Fibroblast of skin of back (primary cell): ENCODE measurements at places on chromosomes 12 and 14.

DNA sequence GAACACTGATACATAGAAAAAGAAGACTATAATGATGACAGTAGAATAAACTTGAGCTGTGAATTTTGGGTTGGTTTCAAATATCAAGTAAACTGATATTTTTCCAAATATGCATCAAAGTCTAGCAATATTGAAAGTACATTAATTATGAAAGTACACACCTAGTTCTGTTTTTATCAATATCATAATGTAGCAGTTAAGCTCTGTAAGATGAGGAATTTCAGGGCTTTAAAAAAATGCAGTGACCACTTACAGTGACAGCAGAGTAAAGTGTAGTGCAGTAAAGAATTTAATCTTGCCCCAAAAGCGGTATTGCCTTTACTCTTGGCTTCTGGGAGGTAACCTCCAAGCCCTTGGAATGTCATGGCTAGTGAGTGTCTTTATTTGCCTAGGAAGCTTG is 102.9 kb upstream of the ABCD2 start:
- DNase-seq = no peak

GRCh38 chr14:86596024-86596423 is 1066.1 kb downstream of the FLRT2 start:
- no peak for DNase-seq

- DNase-seq = no peak
Observed at GRCh38 chr12:12810553-12811021, 2.6 kb upstream of the DDX47 start.

GRCh38 chr12:81141217-81141616 is 63.3 kb downstream of the ACSS3 start:
- no peak for DNase-seq

- DNase-seq = no peak
Observed at GRCh38 chr14:95577870-95578269, 43.0 kb downstream of the GLRX5 start.

DNA sequence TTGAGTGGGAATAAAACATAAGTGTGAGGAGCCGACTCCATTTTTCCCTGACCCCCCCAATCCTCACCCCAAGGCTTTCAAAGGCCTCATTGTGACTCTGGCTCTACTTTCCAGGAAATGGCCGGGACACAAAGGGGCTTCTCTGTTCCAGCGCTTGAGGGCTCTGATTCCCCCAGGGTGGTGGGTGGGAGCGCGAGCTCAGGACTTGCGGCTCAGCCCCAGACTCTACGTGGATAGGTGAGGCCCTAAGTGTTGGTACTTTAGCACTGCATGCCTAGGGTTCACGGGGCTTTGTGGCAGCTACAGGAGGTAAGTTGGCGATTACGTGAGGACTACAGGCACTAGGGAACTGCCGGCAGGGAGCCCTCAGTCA is 553 bp downstream of the CNPY2 start:
- peak; percentile 11 for DNase-seq

DNA sequence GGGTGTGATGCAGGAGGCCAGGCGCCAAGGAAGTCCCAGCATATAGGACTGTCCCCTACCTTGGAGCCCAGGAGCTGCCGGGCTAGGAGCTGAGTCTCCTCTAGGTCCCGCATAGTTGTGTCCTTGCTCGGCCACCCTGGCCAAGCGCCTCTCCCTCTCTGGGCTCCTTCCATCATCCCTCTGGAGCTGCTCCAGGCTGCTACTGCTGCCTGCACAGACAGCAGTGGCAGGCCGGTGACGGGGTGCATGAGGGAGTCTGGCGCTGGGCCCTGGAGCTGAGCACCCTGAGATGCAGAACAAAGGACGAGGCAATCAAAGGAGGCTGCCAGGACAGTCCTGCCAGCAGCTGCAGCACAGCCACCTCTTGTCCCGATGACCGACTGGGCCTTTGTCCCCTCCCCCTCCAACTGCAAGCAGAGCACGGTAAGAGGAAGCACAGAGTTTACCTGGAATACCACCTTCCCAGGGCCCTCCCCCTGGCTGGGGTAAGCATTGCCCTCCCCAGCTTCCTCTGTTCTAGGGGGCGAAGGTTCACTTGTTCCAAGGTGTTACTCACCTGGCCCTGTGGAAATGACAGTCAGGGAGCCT is 10.4 kb downstream of the DTX1 start:
- DNase-seq = no peak

DNA sequence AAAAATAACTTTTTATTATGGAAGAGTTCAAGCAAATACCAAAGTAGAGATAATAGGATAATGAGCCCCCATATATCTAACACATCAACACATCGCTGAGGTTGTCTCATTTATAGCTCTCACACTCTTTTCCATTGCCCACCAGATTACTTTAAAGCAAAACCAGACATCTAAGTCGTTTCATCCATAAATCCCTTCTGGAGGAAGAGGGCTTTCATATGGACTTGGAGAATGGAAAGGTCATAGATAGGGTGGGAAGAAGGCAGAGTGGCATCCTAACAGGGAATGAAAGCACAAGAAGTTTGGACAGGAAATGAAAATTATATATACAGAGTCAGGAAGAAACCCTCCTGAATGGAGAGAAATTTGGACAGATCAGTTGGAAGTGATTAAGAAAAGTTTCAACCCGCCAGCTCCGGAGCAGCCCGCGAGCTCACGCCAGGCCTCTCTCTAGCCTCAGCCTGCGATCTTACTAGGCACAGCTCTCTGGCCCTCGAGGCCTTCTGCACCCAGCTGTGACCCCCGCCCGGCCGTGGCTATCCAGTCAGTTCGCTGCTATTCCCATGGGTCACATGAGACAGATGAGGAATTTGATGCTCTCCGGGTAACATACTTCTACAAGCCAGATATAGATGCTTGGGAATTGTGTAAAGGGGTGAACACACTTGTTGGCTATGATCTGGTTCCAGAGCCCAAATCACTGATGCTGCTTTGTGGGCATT is 48.4 kb upstream of the NID2 start:
- peak; percentile 81 for DNase-seq

- DNase-seq = no peak
Observed at GRCh38 chr14:89651805-89652204, 234.8 kb upstream of the FOXN3 start.

DNA sequence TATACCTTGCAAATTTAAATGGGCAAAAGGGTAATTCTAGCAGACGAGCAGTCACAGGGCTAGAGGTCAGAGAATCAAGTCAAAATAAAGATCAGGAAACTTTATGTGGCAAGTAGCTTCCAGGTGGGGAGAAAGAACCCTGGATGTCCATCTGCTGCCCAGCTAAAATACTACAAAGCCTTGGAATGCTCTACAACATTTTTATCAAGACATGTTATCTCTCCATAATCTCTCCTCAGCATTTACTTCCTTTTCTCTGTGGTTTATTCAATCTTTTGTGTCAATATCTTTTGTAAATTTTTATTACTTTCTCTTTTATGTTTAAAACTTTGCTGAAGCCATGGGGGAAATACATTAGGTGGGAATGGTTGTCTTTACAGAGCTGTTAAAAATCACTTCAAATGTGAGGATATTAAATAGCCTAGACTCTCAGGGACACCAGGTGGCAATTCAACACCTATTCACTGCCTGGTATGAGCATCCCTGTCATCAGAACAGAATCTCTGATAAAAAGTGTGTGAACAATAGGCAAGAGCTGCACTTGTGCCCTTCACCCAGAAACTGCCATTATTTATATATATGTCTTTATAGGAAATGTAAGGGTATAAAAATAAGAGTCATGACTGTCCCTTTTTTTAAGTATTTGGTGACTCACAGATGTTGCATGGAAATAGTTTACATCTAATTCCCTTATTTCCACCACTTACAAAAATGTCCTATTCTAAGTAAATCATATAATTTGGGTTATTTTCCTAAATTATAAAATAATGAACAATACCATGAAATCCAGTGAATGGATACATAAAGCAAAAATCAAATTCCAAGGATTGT is 152.9 kb downstream of the EPS8 start:
- peak; percentile 61 for DNase-seq

- DNase-seq = no peak
Observed at GRCh38 chr12:94799136-94799535, 148.8 kb upstream of the TMCC3 start.

DNA sequence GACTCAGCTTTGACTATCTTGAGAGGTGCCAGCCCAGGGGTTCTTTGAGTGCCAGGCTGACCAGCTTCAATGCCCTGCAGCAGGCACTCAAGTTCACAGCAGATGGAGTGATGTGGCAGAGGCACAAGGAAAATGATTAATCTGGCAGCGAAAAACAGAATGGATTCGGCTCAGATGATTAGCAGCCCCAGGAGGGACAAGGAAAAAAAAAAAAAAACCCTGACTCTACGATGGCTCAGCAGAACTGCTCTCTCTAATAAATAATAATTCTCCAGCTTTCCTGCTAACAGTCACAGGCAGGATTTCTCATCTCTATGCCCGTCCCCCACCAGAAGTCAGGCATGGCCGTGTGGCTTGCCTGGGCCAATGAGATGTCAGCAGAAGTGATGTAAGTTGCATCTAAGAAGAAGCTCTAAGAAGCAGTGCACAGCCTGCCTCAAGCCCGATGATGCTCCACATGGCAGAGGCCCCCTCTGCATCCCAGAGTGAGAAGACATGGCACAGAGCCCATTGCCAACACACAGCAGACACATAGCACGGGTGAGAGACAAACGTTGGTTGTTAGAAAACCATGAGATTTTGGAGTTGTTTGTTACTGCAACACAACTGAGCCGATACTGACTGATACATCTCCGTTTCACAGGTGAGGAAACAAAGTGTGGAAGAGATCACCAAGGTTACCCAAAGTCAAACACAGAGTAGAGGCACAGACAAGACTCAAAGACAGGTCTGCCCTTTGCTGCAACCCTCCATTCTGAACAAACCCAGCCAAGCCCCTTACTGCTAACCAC is 111.0 kb downstream of the SCARB1 start:
- peak; percentile 56 for DNase-seq

DNA sequence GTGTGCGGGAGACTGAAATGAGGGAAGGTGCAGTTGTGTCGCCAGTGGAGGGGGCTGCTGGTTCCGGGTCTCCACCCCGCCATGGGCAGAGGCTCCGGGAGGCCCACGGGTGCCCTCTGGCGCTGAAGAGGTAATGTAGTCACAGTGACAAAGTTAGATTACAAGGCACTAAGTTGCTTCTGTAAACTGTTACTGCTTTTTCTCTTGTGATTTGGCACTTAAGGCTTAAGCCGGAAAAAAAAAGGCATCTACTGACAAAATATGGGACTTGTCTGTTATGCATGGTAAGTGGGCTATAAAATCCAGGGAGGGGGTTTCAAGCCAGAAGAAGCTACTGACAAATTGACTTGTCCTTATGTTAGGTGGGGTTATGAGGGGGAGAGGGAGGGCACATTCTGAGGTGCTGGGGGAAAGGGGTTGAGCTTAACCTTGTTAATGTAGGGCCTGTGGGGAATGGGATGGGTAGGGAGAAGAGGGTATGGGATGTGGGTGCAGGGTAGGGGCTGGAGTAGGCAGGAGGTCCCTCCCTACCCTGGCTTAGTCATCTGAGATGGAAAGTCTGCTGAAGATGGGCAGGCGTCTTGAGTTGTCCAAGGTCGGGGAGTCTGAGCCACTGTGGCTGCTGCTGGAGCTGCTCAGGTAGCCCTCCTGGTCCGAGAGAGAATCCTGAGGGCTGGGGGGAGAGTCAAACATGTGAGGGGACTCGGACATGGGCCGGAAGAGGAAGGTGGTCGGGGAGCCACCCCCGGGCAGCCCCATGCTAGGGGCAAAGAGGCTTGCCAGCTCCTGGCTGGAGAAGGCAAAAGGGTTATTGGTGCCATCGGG is 3.7 kb downstream of the ZFP36L1 start:
- peak; percentile 82 for DNase-seq

DNA sequence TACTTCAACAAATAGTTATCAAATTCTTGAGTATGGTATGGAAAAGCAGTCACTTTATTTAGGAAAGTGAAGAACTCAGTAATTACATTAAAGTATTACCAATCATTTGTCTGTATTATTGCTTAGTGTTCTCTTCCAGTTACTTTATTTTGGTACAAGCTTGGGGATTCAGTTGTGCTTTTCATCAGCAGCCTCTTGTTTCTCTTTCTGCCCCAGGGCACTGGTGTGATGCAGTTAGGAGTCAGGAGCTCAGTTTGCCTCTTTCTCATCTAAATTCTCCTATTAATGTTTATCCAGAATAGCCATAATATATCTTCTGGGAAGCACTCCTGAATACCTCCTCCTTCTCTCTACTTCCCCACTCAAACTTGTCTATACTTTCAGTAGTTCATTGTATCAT is 25.7 kb downstream of the PMCH start:
- DNase-seq = peak; percentile 2

DNA sequence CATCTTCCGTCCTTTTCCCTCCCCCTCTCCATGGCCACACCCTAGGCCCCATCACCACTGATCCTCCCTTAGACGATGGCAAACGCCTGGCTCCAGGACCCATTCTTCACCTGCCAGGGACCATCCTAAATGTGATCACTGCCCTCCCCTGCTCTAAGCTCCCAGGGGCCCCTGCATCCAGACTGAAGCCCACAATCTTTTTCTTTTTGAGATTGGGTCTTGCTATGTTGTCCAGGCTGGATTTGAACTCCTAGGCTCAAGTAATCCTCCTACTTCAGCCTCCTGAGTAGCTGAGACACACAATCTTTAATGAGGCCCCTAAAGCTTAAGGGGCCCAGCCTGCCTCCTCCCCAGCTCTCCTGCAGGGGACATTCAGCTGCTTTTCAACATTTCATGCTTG is 15.3 kb downstream of the RBM19 start:
- DNase-seq = no peak

GRCh38 chr12:106521901-106522300 is 60.9 kb upstream of the RFX4 start:
- DNase-seq = no peak

- DNase-seq = no peak
Observed at GRCh38 chr12:114655934-114656749, 27.8 kb downstream of the TBX3 start.
